Stimulated activated CD8-positive, alpha-beta memory T cell treated with anti-CD3 and anti-CD28 coated beads, Interleukin-7, amount 100 ng/mL, for 4 hours (primary cell): ENCODE measurements at places on chromosomes 7 and 10.

DNA sequence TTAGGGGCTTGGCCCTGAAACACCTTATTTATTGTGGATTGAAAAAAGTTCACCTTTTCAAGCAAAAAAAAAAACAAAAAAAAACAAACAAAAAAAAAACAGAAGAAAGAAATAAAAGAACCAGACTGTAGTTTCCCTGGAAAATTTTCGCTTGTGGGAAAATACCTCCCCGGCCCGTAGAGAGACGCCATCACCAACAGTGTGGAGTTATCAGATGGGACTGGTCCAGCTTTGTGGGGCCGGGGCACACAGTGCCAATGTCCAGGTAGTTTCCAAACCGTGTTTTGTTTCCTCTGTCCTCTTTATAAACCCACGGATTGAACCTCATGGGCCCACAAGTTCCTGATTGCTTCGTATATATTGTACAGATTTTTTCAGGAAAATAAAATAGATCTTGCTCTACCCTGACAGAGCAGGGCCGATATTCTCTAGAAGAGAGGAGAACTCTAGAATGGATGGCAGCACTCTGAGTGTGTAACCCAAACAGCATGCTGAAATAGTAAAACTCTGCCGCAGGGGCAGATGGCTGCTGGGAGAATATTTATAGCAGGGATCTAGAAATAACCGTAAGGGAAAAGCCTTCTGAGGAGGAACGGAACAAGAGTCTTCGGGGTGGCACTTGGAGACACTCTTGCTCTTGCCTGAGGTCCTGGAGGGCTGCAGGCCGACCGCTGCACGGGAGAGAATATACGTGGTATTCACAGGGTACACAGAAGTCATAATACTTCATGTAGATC lies 241.0 kb downstream of the FRMD4A start:
- no peak for DNase-seq

- no peak for DNase-seq
These were observed 467.4 kb upstream of the FZD8 start for GRCh38 chr10:36109399-36110023.

DNA sequence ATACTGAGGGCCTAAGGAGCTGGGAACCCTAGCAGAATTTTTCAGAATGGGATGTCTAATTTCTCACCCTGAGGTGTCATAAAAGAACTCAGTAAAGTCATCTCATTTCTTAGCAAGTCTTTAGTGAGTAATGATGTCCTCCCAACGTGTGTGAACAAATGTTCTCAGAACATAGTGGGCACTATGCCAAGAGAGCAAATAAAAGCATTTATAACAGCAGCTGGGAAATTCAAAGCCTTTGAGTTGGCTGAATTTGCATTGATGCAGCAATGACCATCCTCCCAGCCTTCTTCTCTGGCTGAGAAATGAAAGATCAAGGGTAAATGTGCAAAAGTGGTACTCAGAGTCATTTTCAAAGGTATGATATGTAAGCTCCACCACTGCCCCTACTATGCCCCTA lies 109.4 kb downstream of the FAM107B start:
- DNase-seq = no peak

DNA sequence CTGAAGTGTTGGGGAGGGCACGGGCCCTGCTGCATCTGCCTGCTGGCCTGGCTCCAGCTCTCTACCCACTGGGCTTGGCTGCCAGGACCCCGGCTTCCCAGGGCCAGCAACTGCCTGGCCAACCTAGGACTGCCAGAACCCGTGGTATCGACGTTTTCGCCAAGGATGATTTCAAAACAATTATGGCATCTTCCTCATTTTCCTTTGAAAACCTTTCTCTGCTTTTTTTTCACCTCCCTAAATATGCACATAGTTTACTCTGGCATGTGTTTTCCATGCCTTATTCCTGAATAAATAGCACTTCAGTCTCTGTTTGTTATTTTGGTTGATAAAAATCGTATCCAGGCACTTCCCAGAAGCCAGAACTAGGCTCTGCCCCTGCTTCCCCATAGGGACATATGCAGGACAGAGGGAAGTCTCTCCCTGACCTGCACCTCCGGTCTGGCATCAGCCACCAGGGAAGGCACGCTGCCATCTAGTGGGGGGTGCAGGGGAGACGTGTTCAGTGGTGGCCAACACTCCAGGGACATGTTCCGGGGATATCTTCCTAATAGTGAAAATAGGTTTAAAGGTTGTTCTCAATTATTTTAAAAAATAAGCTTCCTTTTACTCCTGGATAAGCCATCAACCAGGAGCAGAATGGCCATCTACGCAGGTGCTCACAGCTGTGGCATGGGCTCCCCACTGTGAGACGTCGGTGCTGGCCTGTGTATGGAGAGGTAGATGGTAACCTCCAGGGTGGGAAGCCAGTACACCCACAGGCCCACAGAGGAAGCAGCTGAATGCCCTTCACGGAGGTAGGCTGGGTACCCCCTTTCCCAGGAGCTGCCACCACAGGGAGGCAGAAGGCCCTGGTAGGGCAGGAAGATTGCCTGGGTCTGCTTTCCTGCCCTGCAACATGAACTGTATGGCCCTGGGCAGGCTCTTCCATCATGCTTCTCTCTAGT lies 30.7 kb upstream of the ANTXRL start:
- no peak for DNase-seq

DNA sequence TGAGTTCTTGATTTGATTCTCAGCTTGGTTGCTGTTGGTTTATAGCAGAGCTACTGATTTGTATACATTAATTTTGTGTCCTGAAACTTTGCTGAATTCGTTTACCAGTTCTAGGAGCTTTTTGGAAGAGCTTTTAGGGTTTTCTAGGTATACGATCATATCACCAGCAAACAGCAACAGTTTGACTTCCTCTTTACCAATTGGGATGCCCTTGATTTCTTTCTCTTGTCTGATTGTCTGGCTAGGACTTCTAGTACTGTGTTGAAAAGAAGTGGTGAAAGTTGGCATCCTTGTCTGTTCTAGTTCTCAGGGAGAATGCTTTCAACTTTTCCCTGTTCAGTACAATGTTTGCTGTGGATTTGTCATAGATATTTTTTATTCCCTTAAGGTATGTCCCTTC lies 86.2 kb downstream of the PLXDC2 start:
- DNase-seq = no peak

DNA sequence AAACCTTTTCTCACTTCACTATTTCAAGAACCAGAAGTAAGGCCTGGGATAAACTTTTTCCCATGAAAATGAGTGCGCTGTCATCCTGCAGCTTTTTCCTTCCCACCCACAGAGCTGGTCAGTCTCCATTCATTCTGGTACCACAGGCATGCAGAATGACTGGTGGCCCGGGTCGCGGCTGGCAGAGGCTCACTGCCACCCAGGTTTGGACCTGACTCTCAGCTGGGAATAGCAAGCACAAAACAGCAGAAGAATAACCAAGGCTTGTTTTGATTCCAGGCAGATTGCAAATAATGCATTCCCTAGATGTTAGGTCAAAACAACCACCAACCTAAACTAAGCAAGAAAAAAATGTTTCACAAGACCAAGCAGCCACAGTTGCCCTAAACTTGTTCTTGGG lies 190.5 kb upstream of the NRP1 start:
- DNase-seq = no peak

GRCh38 chr7:6575281-6576023 lies 1.8 kb upstream of the ZDHHC4 start:
- DNase-seq = no peak

DNA sequence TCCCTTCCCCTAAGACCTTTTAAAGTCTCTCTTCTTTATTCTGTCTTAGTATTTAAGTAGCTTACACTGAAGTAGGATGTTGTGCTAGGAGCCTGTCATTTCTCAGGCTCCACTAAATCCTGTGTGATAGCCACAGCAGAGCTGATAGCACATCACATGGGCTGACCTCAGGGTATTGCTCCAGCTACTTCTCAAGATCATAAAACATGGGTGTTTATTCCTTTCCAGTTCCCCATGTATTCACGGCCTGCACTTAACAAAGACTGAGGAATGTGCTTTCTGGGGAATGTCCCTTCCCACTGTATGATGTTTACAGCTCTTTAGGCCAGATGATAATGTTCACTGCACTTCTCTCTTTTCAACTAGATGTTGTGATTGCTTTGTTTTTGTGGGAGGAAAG lies 1086.8 kb downstream of the KCNMA1 start:
- DNase-seq = no peak

GRCh38 chr10:1280466-1281404 lies 224.6 kb downstream of the WDR37 start:
- no peak for DNase-seq

DNA sequence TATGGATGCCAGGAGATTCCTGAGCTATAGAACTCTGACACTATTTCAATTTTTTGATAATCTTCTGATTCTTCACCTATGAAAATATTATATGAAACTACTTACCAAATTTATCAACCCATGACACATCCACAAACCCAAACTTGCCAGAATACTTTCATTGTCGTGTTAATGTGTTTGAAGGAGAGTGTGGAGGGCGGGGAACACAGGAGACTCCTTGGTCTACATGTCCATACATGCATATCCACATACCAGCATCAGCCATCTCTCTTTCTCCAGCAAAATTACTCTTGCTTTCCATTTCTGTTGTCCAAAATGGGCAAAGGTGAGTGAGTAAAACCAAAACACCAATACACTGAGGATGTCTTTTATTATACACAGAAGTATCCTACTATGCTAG lies 23.5 kb upstream of the BPGM start:
- DNase-seq = no peak

- DNase-seq = no peak
These were observed 496 bp downstream of the BRI3 start for GRCh38 chr7:98281757-98282606.

- no peak for DNase-seq
These were observed 269 bp downstream of the CALD1 start for GRCh38 chr7:134779741-134780065.

GRCh38 chr7:142746264-142746663 lies 3.0 kb upstream of the PRSS1 start:
- DNase-seq = no peak

DNA sequence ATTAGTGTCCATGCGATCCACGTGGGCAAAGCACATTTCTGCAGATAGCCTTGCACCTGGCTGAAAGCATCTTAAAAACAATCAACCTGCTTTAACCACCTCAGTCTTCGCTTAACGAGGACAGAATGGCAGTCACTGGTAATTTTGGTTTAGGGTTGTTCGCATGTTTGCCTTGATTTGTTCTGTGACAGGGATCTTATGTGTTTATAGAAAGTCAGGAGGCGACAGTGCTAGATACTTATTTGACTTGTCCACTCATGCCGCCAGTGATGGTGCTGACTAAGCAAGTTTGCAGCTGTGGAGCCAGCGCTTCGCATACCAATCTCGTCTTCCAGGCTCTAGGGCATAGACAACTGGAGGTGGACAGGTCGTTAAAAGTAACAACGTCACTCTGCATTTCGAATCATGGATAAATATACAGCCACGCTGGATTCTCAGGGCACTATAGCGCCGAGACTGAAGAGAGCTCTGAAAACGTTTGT lies 1.2 kb upstream of the TMEM243 start:
- DNase-seq = no peak

- no peak for DNase-seq
These were observed 2.2 kb upstream of the SAP25 start for GRCh38 chr7:100575746-100576383.

- DNase-seq = no peak
These were observed 2.5 kb downstream of the UFSP1 start for GRCh38 chr7:100886936-100887515.

DNA sequence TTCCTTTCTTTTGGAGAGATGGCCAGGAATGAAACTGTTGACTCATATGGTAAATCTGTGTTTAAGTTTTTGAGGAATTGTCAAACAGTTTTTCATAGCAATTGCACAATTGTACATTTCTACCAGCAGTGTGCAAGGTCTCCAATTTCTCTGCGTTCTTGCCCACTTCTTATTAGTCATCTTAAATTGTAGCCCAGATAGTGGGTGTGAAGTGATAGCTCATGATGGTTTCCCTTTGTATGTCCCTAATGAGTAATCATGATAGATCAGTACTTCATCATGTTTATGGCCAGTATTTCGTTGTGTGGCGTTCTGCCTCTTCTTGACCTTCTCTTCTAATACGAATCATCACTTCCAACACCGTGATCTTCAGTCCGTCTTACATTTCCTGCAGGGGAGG lies 136.3 kb downstream of the DOCK1 start:
- DNase-seq = no peak

- no peak for DNase-seq
These were observed 212.6 kb upstream of the FRMD4A start for GRCh38 chr10:14543046-14543903.

DNA sequence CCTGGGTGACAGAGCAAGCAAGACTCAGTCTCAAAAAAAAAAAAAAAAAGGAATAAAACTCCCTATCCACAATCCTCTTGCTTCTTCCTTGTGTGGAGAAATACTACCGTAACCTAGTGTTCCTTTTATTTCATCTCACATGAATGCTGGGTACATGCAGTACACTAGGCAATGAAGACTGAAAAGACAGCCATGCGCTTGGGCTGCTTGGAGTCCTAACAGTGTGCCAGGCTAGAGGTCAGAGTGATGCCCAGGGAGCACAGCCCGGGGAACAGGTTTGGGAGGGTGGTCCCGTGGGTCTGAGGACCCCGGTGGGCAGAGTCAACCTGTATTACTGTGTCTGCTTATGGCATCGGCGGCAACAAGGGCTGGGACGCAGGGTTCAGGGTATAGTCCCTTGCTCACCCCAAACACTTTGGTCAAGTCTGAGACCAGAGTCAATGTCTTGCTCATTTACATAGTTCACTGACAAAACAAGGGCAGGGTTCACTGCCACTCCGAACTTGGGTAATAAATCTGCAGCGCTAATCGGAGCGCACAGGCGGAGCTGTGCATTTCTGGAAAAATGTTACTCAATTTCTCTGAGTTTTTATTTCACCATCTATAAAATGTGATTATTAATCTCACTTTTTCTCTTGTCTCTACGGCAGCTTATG lies 118.0 kb downstream of the CLEC2L start:
- DNase-seq = no peak

DNA sequence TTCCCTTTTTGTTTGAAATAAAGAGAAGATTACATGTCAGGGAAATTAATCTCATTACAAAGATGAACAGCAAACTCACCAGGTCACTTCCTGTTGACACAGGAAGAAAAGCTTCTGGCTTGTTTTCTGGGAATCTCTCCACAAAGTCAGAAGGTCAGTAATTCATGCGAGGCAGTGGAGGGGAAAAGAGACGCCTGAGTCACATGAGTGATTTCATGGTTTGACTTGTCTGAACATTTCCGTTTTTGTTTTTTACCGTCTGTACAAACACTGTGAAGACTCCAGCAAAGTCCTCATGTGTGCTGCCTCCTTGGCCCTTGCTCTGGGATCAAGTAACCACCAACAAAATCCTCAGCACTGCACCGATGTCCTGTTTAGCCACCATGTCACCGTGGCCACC lies 2.5 kb upstream of the HABP2 start:
- DNase-seq = no peak

DNA sequence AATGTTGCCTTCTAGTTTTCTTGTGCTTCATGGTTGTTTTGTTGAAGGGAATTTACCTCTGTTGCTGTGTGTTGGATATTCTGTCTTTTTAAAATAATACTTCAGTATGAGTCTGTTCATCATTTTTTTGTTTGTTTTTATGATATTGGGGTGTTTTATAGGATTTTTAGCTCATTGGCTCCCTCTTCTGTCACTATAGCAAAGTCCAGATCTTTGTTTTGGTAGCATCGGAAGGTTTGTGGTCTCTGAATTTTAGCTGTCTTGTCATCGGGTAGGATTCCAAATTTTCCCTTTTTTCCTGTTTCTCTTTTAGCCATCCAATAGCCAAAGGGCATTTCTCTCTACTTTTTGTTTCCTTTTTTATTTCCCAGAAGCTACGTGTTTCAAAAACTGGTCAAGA lies 91.4 kb downstream of the EXOC4 start:
- no peak for DNase-seq

GRCh38 chr7:50359995-50360925 lies 55.7 kb downstream of the IKZF1 start:
- peak; percentile 83 for DNase-seq
